ENCODE measurements at places on chromosomes 12 and 14.

- DNase-seq: no peak
Observed at GRCh38 chr12:54585243-54585642, 3.2 kb downstream of the PPP1R1A start.

DNA sequence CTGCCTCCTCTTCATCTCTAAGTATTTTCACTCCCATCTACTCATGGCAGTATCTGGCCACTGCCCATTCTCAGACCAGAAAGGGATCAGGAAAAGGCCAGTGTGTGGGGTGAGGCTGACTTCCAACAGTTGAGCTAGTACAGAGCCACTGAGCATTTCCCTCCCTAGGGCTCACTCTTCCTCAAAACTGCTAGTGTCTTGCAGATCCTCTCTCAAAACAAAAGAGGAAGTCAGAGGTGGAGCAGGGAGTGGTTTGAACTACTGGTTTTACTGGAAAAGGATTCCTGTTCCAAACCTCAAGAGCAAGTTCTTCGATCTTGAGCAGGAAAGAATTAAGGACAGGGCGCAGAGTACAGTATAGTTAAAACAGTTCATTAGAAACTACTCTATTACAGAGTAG, 11.7 kb upstream of the RNASE10 start:
- DNase-seq: no peak

DNA sequence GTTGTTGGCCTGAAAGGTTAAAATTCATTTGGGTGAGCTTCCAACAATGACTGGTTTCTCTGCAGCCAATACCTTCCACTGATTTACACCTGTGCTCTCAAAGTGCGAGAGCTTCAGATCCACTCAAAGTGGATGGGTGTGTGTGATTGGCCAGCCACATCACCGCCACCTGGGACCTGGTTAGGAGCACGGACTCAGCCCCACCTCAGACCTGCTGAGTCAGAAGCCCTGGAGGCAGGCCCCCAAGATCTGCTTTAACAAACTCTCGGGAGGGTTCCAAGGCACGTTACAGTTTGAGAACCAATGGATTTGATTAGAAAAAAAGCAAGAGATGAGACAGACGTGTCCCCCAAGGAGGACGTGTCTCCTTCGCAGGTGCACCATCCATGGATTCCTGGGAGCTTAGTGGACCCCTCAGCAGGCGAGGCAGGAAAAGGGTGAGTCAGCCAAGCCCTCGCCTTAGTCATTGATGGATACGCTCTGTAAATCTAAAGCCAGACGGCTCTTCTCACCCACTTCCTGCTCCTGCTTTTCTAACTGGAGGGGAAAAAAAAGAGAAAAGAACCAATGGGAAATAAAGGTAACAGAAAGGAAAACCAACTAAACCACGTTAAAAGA, 24.5 kb downstream of the FZD10 start:
- no peak for DNase-seq

- no peak for DNase-seq
Observed at GRCh38 chr12:9094512-9095206, 21.1 kb downstream of the A2M start.

DNA sequence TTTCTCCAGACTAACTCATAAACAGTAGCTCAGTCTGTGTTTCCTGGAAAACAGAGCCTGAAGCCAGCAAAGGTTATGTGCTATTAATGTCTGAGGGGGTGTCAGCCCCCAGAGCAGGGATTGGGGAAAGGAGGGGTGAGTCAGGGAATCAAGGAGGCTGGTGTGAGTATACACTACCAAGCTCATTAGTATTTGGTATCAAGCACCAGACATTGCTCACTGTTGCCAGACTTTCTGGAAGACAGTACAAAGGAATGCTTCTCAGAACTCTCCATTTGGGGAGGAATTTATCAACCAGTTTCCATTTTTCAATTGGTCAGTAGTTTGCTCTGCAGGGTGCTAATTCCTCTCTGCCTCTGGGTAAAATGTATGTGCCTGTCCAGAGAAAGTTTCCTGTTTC, 443.4 kb downstream of the GLT1D1 start:
- DNase-seq: no peak

GRCh38 chr12:75842090-75842489, 189.5 kb downstream of the PHLDA1 start:
- DNase-seq: no peak

- DNase-seq: no peak
Observed at GRCh38 chr14:60095781-60096450, 4.2 kb downstream of the PCNX4 start.

DNA sequence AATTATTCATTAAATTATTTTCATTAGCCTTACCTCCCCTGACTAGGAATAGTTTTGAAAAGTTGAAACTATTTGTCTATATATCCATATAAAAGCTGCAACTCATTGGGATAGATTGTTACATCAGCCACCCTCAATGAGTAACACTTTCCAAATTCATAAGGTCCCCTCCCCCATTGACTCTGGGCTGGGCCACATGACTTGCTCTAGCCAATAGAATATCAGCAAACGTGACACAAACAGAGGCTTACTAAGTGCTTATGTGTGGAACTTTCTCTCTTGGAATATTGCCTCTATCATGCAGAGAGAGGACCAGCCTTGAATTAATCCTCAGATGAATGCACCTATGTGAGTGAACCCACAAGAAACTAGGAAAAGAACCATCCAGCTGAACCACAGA, 213.7 kb downstream of the CCDC59 start:
- no peak for DNase-seq

- DNase-seq: no peak
Observed at GRCh38 chr12:45879363-45879895, 110.9 kb downstream of the SCAF11 start.

GRCh38 chr12:62135553-62136200, 124.5 kb upstream of the USP15 start:
- DNase-seq: no peak

- DNase-seq: no peak
Observed at GRCh38 chr12:46005151-46005797, 14.9 kb upstream of the SCAF11 start.

GRCh38 chr12:25781232-25781631, 177.2 kb upstream of the RASSF8 start:
- DNase-seq: no peak

GRCh38 chr12:94143438-94143837, 4.9 kb upstream of the PLXNC1 start:
- DNase-seq: no peak

GRCh38 chr14:68828698-68829097, 35.8 kb upstream of the ZFP36L1 start:
- DNase-seq: no peak

DNA sequence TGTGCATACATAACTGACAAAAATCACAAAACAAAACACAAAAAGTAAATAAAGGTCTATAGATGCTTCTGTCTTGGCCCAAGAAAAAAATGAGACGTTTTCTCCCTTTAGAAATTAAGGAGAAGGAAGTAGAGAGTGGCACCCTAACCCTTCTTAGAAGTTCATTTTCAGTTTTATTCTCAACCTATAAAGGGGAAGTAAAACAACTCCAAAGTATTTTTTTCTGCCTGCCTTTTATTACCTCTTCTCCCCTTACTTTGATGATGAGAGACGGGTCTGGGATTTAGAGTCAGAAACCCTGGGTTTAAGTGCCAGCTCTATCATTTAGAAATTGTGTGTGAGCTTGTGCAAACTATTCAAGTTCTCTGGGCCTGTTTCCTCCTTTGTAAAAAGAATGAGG, 2.8 kb downstream of the PRIM1 start:
- DNase-seq: no peak

- no peak for DNase-seq
Observed at GRCh38 chr12:122955156-122955555, 11.1 kb downstream of the ABCB9 start.

DNA sequence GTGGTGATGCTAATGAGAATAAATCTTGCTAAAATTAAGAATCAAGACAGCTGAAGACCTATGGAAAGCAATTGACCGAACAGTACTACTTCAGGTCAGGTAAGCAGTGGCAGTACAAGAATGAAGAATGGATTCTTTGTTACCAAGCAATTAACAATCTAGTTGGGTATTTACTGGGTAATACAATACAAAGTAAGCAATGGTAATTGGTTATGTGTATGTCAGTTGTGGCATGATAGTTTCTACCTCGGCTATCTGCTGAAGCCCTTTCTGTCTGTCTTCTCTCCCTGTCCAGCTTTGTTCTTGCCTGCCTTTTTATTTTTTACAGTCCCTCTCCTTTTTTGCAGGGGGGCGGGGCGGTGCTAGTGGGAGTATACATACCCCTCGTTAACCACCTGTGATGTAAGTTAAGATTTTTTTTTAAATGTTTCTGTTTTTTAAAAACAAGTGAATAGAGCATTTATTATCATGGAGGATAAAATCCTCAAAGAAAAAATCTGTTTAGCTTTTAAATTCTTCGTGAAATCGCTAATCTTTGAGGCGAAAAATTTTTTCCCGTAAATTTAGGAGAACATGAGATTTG, 75.9 kb downstream of the RCOR1 start:
- no peak for DNase-seq

DNA sequence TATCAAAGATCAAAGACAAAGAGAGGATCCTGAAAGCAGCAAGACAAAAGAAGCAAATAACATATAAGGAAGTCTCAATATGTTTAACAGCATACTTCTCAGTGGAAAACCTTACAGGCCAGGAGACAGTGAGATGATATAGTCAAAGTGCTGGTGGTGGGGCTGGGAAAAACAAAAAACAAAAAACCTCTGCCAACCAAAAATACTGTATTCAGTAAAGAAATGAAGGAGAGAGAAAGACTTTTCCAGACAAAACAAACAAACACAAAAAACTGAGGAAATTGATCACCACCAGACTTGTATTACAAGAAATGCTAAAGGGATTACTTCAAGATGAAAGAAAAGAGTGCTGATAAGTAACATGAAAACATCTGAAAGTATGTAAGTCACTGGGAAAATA, 221.2 kb downstream of the ADGRD1 start:
- DNase-seq: no peak

DNA sequence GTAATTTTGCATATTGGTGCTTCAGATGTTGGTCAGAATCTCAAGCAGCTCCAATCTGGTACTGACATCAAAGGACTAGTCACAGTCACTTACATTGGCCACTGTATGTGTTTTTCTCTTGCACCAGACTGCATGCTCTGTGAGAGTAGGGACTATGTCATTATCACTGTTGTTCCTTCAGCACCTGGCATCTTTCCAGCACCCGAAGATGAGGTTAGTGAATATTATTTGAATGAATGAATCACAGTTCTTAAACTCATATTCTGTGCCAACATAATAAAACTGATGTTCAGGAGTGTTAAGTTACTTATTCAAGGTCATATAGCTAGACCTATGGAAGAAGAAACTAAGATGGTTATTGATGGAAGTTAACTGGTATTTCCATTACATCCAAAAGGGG, 204.5 kb upstream of the TBX3 start:
- no peak for DNase-seq

GRCh38 chr14:68203871-68204270, 384.3 kb downstream of the RAD51B start:
- DNase-seq: no peak

Measured in H54 (cell line).